ENCODE measurements at places on chromosomes 11 and 22. TPM values are rescaled to one million over a fixed set of nuclear protein-coding genes. Genes with fewer than 3 reads are reported as not detected.

- DNase-seq: no peak
Measured at GRCh38 chr11:74011360-74012073, 2.6 kb upstream of the UCP3 start.

- no peak for DNase-seq
Measured at GRCh38 chr22:44493206-44493605, 4.8 kb downstream of the RTL6 start.

DNA sequence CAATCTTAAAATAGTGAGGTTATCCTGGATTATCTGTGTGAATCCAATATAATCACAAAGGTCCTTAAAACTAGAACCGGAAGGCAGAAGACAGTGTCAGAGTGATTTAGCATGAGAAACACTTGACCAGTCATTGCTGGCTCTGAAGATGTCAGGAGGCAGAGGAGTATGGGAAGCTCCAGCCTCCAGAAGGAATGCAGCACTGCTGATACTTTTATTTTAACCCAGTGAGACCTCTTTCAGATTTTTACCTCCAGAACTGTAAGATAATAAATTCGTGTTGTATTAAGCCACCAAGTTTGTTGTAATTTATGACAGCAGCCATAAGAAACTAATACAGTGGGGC is 134.4 kb upstream of the ZC3H12C start:
- DNase-seq: no peak

CLDN5 gene
- 11.1 TPM for total RNA-seq

APOBEC3B gene
- total RNA-seq: 0.70 TPM
